CD4-positive, alpha-beta T cell treated with Interleukin-4 for 4 hours (primary cell): ENCODE measurements at places on chromosomes 3 and 15.

- no peak for DNase-seq
Measured at GRCh38 chr15:78620021-78620526, 722 bp downstream of the CHRNA3 start.

GRCh38 chr15:93050648-93051047 lies 38.4 kb downstream of the RGMA start:
- no peak for DNase-seq

DNA sequence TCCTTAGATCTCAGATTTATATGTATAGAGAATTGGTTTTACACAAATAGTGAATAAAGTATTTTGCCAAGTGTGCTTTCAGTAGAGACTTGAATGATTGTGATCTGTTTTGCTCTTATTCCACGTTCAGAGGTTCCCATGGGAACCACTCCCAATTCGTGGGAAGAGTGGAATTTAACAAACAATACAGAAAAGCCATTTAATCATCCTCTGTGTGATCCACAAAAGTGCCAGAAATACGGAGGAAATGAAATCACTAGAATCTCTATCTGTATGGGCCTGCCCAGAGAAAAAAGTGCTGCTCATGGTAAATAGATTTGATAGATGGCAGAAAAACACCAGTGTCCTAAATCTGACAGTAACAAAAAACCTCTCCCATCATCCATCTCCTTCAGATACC lies 56.0 kb downstream of the CNTN4 start:
- DNase-seq: no peak

DNA sequence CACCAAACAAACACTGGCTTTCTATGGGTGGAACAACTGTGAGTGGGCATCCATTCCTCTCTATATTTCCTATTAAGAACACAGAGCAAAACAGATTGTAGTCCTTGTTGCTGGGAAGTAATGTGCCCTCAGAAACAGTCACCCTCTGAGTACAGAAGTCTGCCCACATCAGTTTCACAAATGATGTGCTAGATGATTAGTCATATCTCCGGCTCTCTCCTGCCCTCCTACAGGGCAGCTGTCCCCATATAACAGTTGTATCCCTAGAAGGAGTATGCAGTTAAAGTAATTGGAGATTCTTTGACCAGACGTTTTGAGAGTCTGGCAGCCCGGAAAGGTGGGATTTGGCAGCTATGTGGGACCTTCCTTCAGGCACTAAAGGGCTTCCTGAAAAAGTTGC lies 159.9 kb downstream of the APBA2 start:
- no peak for DNase-seq

DNA sequence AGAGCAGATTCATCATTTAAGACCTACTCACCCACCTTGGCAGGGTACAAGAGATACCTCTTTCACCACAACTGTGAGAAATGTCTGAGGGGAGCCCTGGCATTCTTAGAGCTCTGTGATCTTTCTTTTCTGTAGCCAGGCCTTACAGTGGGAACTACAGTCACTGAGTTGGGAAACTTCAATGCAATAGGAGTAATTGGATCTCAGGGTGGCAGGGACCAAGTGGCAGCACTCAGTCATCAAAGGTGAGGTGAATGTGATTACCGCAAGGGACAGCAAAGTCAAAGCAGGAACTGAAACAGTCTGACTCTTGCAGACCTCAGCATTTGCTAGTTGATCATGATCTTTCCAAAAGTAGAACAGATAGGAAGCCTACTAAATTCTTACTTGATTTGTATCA lies 7.2 kb upstream of the MCF2L2 start:
- peak; percentile 5 for DNase-seq

GRCh38 chr15:42716626-42717025 lies 20.3 kb downstream of the CDAN1 start:
- no peak for DNase-seq

DNA sequence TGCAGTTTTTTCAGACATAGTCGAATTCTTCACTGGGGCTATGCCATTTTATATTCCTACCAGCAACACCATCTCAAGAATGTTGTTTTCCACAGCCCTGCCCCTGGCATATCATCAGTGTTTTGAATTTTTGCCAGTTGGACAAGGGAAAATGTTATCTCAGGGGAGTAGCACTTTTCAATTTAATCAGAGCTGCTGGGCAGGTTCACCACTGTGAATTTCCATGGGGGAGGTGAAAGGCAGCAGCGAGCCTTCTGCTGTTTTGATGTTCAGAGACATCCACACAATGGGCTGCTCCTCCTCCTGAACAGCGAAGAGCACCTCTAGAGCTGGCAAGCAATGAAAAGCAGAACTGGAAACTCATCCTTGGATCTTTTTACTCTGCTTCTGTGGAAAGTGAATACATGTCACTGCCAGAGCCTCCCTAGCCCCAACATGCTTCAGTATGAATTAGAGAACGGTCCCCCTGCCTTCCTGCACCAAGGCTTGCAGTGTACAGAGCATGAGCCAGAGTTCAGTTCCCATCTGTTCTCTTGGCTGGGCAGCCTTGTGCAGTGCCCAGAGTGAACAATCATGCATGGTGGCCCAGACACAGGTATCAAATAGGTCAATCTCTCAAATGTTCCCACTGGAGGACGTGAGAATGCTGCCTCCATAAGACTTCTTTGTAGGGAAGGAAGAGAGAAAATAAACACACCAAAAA lies 56.1 kb upstream of the RAD18 start:
- DNase-seq: no peak

GRCh38 chr3:46052531-46052930 lies 25.2 kb upstream of the XCR1 start:
- DNase-seq: no peak

DNA sequence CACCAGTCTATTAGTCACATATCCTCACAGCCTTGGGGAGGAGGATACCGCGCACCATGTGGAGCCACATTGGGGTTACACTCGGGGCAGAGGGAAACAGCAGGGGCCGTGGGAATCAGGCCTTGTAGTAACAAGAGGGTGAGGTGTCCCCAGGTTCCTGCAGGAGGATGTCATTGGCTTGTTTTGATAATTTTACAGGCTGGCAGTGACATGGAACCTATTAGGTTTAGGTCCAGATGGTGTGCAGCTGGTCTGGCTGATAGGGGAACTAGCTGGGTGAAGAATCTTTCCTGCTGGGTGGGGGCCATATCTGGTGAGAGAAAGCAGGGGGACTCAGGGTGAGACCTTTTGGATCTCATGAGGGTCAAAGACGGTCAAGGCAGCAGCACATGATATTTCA lies 9.8 kb upstream of the MEF2A start:
- DNase-seq: no peak

GRCh38 chr3:132749786-132750185 lies 27.6 kb upstream of the NPHP3 start:
- DNase-seq: no peak
